ENCODE measurements at places on chromosomes 3 and 15.

DNA sequence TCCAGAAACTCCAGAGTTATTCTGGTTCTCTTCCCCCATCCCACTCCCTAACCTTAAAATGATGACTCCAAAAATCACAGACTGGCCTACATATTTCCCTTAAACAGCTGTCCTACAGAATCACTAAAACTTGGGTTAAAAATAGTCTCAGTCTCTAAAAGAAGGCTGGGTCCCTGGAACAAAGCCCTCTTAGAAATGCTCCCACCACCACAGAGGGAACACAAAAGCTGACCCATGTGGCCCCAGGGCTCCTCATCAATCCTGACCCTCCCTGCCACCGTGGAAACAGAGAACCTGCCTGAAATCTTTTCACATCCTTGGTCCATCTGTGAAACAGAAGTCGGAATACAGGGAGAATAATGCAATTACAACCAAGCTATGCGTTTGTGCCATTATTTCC, 55.7 kb upstream of the DCLK3 start:
- no peak for DNase-seq

GRCh38 chr3:49523756-49524747, 30.2 kb upstream of the BSN start:
- peak; percentile 55 for DNase-seq

DNA sequence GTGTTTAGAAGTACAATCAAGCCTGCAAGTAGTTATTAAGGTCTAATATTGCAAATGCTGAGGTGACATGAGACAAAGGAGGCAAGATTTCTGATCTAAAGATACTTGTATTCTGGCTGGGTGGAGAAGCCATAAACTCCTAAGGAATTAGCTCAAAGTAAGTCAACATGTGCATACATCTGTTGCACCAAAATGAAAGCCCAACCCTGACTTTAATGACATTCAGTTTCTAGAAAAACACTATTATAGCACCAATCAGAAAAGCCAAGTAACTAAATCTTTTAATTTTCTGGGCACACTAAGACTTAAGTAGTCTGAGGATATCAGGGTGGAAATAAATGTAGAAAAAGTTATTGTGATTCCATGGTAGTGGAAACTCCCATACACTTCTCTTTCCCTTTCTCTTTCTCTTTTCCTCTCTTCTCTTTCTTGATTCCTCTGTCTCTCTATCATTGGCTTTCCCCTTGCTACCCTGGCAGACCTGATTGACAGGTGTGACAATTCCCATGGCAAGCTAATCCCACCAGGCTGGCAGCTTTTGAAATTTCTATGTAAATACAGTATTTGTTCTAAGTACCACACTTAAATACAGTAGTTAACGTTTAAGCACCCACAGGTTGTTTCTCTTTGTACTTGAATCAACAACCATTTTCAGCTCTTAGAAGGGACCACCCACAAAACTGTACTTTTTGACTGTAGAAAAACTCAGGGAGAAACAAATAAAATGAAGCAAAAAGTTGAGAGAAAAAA, 528.4 kb upstream of the SEMA6D start:
- no peak for DNase-seq

GRCh38 chr3:197083486-197083885, 53.9 kb upstream of the MELTF start:
- DNase-seq: peak; percentile 71

GRCh38 chr3:53544357-53544756, 49.9 kb downstream of the CACNA1D start:
- no peak for DNase-seq

DNA sequence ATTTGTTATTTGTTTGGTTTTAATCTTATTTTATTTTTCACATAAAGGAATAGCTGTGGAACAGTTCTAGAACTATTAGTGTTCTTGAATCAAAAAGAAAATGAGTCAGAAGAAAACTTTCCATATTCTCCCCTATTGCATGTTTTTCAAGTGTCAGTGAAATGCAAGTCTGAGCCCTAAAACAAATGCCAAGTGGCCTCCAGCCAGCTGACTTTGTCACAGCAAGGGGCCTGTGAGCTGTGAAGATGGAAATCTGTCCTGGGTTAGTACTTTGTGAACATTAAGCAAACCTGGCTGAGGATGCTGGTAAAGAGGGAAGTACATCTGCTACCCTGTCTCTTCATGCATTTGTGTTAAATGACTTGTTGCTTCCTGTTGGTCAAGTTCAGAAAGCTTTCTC, 14.2 kb downstream of the LRRC49 start:
- DNase-seq: no peak

GRCh38 chr15:39976291-39977274, 42.7 kb downstream of the EIF2AK4 start:
- no peak for DNase-seq

DNA sequence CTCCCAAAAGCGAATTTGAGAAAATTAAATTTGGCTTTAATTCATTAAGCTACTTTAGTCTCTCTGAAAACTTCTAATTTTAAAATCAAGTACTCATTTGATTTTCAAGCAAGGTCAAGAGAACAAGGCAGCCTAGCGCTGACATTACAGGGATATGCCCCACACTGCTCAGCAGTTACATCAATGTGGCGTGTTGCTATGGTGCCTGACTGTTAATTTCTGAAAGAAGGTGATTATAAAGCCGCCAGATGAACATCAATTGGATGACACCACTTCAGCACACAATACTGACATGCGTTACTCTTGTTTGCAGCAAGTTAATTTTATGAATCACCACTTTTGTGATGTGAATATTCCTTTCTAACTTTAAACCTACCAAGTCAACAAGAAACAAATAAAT, 284.4 kb downstream of the FOXP1 start:
- no peak for DNase-seq

DNA sequence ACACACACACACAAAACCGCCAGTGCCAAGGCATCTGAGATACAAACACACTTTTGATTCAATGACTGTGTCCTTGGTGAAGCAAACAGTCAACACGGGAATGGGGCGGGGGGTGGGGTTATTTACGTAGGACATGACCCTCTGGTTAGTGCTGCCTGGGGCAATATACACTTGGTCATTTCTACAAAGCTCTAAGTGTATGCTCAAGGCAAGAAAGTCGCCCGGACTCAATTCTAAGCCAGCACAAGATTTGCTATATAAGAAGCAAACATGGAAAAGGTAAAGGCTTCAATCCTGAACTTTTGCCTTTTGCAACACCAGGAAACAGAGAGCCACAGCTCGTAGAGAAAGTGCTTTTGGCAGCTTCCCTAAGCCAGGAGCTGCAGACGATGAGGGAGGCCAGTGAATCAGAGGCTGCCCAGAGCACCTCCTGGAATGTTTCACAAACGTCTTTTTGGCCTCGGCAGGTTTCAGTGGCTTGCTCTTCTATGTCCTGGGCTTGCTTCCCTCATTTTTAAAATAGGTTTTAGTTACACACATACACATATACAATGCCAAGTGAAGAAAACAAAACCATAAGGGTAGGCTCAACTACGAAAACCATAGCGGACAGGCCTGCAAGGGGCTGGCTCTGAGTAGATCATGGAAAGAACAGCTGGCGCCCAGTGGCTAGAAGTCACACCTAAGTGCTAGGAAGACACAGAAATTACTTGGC, 73.6 kb downstream of the TM4SF4 start:
- no peak for DNase-seq
